Activated CD4-positive, alpha-beta memory T cell treated with anti-CD3 and anti-CD28 coated beads for 36 hours (primary cell): ENCODE measurements at places on chromosomes 7 and 10.
A peak's percentile ranks its signal among the peaks of the same experiment; 100 is the strongest.

DNA sequence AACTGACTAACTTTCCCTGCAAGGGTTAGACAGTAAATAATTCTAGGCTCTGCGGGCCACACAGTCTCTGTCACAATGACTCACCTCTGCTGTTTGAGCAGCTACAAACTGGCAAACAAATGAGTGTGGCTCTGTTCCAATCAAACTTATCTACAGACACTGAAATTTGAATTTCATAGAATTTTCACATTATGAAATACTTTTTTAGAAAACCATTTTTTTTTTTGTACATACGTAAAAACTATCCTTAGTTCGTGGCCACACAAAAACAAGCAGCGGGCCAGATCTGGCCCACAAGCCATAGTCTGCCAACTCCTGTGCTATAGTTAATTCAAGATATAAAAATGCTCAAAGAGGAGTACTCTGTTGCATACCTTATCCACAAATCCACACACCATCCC is 32.6 kb downstream of the PIP4K2A start:
- peak; percentile 74 for DNase-seq

GRCh38 chr10:103804871-103805270 is 50.5 kb downstream of the SH3PXD2A start:
- no peak for DNase-seq

GRCh38 chr10:110651044-110651958 is 7.2 kb downstream of the RBM20 start:
- peak; percentile 43 for DNase-seq

DNA sequence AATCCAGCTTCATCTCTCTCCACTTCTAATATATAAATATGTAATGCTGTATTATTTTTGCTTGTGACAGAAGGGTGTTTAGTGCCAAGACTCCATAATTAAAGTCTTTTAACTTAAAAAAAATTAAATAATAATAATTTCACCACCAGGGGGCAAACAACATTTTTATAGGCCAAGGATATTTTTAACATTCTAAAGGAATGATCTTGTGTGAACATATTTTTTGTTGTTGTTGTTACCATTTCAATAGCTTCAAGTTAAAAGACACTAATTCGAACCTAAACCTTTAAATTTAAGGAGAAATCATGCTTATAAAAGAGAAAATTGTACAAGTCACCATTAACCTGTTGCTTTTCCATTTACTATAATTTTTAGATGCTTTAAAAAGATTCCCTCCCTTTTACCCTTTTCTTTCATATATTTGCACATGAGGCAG is 7.5 kb upstream of the DNAJC1 start:
- no peak for DNase-seq

DNA sequence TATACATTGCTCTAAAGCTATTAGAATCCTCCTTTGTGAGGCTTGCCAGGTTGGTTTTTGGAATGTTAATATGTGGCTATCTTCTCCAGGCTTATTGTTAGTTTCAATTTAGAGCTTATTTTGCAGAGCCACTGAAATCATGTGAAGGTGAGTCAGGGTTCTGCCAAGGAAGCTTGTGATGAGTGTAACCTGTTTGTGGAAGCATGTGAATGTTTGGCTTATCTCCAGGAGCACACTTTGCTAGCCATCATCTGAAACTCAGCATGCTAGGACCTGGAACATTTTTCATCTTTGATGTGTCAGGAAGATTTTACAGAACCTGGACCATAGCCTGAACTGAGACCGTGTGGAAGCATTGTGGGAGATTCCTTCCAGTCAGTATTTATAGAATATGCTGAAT is 197.3 kb downstream of the PPP1R9A start:
- DNase-seq: no peak

DNA sequence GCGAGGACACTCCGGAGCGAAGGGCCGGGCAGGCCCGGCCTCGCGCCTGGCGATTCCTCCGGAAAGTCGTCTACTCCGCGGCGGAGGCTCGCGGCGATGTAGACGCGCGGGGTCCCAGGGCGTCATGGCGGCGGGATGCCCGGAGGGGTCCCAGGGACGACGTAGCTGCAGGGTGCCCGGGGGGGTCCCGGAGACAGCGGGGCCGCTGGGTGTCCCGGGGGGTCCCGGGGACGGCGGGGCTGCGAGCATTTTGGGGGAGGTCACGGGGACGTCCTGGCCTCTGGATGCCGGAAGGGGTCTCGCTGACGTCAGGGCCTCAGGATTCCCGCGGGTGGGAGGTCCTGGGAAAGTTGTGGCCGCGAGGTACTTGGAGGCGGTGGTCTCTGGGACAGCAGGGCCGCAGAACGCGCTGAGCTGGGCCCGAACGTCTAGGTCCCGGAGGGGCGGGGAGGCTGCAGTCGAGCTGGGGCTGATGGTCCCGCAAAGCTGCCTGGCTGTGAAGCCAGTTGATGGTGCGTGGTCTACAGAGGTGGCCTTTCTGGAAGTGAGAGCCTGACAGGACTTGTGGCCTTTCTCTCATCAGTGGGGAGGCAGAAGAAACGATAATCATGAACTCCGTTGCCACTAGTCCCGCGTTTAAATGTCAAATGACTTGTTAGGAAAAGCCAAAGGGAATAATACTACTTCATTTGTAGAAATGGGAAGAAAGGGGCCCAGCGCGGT is 637 bp downstream of the HSPA14 start:
- DNase-seq: peak; percentile 38

DNA sequence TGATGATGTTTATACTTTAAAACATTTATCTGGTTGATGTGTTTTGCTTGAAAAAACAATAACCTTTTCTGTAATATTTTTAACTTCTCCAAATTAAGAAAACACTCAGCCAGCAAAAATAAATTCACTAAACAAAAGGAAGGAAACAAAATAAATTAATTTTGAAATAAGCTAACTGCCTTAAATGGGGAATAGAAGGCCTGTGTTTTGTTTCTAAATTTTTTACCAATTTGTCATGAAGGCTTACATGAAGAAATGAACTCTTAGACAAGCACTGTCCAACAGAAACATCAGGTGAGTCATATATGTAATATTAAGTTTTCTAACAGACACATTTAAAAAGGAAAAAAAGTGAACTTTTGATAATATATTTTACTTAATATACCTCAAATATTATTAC is 68.5 kb downstream of the LRRN3 start:
- DNase-seq: no peak

GRCh38 chr10:7686351-7687171 is 16.6 kb upstream of the ITIH2 start:
- DNase-seq: no peak

GRCh38 chr10:123459371-123460091 is 206.6 kb upstream of the GPR26 start:
- DNase-seq: no peak

DNA sequence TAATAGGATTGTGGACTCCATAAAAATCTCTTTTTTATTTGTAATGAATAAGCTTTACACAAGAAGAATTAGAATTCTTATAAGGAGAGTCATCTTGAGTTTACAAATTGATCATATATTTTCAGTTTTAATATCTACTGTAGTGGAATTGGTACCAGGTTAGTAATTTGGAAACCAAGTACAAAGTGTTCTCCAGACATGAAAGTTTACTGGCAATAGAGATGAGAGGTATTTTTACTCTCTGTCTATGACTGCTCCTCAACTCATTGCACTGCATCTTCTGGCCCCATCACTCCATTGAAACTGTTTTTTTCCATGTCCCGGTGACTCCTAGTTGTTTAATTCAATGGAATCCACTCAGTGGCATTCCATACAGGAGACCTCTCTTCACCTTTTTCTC is 164.5 kb upstream of the SMIM30 start:
- no peak for DNase-seq

DNA sequence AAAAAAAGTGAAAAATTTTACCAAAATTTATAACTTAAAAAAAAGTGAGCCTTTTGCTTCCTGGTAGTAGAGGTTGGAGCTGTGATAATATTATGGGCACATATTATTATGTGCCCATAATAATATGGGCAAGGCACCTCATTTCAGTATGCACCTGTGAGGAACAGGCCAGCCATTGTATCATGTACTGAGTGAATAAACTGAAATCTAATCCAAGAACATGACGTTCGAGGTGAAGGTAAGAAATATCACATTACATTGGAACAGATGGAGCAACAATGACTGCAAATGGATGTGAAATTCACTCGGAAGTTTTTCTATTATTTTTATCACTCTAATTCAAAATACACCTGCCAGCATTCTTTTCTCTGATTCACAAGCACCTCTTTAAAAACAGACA is 216.0 kb downstream of the KLF6 start:
- no peak for DNase-seq

DNA sequence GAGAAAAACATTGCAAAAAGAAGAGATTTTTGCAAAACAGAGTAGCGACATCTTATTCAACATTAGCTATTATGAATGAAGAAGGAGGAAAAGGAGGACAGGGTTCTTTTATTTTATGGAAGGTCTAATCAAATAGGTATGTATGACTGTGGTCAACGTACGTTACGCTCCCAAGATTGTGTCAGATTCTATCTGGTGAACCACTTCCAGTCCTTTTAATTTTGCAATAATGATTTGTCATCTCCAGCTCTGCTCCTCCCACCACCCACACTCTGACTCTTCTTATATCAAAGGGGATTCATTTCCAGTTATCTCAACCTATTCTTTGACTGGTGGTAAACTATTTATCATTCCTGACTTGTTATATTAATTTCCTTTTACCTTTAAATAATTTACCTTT is 259.9 kb downstream of the CACNA2D1 start:
- DNase-seq: no peak

GRCh38 chr7:111750878-111751277 is 188.6 kb upstream of the IMMP2L start:
- DNase-seq: no peak

GRCh38 chr7:3415861-3416312 is 114.8 kb downstream of the SDK1 start:
- no peak for DNase-seq

DNA sequence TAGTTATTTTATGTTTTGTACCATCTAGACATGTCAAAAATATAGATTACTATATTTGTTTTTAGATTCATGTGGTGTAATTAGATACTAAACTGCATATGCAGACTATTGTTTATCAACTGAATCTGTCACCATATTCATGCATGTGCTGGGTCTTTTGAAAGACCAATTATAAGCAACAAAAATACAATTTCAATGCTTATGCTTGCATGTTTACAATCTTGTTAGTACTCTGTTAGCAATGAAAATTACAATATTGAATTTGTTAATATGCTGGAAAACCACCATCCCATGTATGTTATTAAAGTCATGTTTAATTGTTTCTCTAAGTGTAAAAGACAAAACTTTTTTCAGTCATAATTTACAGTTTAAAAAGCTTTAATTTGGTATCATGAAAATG is 140.9 kb downstream of the HGF start:
- no peak for DNase-seq

- DNase-seq: no peak
These were observed 40.3 kb downstream of the ARHGAP22 start for GRCh38 chr10:48564466-48565160.

- DNase-seq: no peak
These were observed 6.8 kb upstream of the LRRC4 start for GRCh38 chr7:128037880-128038619.

GRCh38 chr7:116277070-116277469 is 66.7 kb downstream of the TES start:
- DNase-seq: no peak

DNA sequence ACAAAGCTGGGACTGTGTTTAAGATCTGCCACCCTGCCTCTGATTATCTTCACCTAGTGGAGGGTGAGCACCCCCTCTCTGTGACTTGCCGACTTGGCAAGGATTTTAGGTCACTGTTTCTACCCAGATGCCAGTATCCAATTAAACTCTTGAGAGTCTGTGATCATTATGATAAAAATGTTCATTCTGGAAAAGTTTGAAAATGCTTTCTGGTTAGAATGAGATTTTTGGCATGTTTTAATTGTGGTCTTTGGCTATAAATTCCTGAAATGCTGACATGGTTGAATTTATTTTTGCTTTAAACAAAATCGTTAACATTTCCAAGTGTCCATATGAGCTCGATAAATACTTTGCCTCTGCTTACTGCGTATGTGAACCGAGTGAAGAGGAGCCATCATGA is 221.4 kb downstream of the BICC1 start:
- no peak for DNase-seq

DNA sequence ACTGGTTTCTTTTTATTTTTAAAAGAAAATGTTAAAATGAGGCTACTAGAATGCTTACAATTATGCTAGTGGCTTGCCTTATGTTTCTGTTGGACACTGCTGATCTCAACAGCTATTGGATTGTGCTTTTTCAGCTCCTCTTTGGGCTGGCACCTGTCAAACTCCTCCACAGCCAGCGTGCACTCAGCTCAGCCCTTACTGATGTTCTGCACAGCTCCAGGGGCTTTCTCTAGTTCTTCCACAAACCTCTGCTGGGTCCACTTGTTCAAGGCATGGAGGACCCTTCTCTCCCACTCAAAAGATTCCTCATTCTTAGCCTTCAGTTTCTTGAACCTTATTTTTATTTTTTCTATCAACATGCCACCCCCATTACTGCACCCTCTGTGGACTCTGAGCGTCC is 96.0 kb downstream of the VIPR2 start:
- DNase-seq: no peak

GRCh38 chr10:77771851-77772250 is 134.2 kb upstream of the KCNMA1 start:
- no peak for DNase-seq

DNA sequence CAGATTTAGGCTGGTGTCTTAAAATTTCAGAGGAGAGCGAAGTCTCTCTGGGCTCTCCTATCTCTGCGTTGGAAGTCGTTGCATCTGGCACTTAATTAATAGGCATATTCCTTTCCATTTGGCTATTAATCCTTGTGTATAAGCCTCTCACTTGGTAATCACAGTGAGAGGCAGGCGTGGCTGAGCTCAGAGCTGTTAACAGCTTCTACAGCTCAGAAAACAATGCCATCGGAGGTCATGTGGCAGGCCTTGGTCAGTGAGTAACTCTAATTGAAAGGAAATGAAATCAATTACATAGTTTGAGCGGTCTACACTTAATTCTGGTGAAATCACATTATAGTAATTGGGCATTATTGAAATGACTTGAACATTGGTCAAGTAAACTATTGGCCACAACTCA is 135.1 kb downstream of the DPY19L1 start:
- DNase-seq: no peak

- no peak for DNase-seq
These were observed 15.8 kb downstream of the TAS2R39 start for GRCh38 chr7:143199040-143199439.

- no peak for DNase-seq
These were observed 231.1 kb downstream of the GFRA1 start for GRCh38 chr10:116041948-116042347.

DNA sequence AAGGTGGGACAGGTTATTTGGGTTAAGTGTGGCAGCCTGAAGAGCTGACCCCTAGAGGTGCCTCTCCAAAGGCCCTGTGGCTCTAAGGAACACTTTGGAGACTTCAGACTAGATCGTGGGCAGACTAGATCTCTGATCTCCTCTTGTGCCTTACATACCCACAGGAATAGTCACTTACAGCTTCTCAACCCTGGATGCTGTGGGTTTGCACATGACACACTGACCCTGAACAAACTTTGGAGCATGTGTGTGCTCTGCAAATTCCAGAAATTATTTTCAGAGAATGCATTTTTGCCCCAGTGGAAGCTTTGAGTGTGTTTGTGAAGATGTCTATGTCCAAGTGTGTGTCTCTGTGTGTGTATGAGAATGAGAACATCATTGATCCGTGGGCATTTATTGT is 119.6 kb downstream of the EMX2 start:
- no peak for DNase-seq

GRCh38 chr10:11535346-11535959 is 76.0 kb downstream of the USP6NL start:
- DNase-seq: no peak
